Natural killer cell treated with Interleukin-12 subunit alpha and Interleukin-12 subunit beta and Interleukin-15 and Interleukin-18, amount 100 ng/mL, for 72 hours (primary cell): ENCODE measurements at places on chromosomes 16 and 17.

DNA sequence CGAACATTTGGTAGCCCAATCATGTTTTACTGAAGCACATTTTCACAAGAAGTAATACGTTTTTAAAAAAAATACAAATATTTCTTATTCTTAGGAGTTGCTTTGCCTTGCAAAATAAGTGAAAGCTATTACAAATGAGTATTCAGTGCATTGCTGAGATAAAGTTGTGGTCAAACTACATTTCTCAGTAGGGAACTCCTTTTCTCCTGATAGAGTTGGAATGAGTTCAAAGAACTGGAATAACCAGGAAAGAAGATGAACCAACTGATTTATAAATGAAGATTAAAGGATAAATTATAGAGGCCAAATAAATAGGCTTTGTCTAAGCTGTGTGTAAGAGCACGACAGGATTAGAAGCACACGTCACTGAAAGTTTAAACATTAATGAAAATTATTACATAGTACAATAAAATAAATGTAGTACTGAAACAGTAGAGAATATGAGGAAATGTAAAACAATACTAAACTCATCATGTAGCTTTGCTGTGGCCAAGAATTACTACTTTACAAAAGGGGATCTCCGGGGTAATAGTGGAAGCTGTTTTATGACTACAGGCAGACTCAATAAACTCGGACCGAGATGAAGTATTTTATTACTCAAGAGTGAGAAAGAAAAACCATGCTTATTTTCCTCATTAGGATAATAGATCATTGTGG, 73.6 kb downstream of the KCNJ2 start:
- DNase-seq: no peak

GRCh38 chr17:81253358-81254131, 14.4 kb downstream of the NDUFAF8 start:
- no peak for DNase-seq

DNA sequence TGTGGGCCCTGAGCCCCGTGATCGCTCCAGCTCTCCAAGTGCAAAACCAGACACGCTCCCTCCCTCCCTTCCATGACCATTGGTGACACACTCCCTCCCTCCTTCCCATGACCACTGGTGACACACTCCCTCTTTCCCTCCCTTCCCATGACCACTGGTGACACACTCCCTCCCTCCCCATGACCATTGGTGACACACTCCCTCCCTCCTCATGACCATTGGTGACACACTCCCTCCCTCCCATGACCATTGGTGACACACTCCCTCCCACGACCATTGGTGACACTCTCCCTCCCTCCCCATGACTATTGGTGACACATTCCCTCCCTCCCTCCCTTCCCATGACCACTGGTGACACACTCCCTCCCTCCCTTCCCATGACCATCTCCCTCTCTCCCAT, 56.3 kb downstream of the LMF1 start:
- no peak for DNase-seq

DNA sequence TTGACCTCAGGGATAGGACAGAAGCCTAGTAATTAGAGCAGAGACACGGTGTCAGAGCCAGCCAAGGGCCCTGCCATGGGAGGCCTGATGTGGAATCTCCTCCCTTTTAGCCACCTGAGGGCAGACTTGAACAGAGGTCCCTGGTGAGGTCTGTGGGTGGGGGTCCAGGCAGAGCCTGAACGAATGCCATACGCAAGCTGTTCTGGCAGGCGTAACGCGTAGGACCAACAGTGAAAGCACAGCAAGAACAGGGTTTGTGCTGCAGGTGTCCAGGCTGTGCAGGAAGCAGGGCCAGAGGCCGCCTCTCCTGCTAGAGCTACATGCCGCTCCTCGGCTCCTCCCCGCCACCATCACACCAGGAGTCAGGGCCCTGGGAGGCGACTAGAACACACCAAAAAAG, 81.9 kb upstream of the TBX2 start:
- no peak for DNase-seq

DNA sequence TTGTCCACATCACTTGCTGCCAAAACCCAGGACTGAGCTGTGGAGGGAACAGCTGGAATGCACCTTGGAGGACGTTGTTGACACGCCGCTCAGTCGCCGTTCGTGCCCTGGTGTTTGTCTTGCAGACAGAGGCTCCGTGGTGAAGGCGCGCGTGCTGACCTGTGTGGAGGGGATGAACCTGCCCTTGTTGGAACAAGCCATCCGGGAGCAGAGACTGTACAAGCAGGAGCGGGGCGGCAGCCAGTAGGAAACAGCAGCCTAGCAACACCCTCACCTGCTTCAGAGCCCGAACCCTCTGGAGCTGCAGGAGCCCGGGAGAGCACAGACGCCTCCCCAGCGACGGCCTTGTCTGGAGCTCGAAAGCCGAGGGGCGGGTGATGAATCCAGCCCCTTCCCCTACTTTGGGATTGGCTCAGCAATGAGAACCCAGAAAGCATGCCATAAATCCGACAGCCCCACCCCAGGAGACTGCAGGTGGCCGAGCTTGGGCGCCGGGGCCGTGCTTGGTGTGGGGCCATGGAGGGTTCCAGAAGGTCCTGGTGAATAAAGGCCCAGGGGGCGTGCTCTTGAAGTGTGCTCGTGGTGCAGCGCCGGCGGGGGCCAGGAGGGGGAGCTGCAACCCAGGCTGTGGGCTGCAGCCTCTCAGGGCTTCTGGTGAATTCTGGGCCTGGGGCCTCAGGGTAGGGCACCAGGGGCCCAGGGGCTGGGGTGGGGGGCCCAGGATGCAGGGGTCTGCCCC, 470 bp upstream of the CDK3 start:
- peak; percentile 73 for DNase-seq

DNA sequence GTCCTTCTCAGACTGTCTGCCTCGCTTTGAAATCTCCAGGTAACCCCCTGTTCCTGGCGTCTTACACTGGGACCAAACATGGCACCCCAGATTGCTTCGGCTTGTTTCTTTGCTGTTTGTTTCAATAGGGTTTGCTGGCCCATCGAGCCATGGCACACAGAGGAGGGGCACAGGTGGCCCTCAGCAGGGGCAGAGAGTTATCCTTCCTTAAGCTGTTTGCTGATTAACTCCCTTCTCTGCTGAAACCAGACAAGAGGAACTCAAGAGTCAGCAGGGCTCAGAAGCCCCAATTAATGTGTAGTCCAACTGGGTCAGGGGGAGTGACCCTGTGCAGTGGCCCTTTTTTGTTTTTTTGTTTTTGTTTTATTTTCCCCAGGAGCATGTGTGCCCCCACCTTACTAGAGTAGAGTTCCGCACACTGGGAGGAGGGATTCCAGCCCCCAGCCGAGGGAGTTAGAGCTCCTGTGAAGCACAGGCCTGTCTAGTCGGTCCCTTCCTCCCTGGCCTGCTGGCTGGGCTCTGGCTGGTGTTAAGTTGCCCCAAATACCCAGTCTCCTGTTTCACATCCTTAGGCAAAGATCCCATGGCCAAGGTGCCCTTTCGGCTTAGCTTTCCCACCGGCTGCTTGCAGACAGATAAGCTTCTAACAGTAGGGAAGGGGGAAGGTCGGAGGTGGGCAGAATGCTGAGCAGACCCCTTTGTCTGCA, 39.3 kb downstream of the YPEL2 start:
- DNase-seq: no peak

- DNase-seq: no peak
Observed at GRCh38 chr16:84254062-84254461, 14.2 kb upstream of the KCNG4 start.

DNA sequence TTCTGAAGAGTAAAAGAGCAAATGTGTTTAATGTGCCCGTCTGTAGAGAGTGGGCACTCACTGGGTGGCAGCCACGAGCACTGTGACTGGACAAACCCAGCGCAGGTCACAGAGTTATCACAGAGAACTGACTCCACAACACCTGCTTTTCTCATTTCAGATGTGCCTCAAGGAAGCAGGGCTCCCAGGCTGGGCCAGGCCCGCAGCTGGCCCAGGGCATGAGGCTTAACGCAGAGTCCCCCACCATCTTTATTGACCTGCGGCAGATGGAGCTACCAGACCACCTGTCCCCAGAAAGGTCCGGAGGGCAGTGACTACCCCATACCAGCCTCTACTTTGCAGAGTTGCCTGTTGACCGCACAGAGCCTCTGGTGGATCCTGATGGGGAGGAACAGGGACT, 11.9 kb downstream of the DNAAF8 start:
- no peak for DNase-seq

DNA sequence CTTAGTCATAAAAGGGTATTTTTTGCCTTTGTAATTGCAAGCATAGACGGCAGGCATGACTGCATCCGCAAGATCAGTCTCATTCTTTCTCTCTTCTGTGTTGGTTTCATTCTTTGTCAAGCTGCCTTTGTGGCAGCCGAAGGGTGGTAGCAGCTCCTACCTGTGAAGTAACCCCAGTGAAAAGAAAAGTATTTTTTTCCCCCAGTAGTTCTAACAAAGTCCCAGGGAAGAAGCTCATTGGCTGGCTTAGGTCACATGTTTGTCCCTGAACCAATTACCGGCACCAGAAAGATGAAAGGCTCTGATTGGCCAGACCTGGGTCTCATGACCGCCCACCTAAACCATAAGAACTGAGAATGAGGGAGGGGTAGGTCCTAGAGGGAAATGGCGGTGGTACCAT, 110.7 kb downstream of the RAP1GAP2 start:
- DNase-seq: peak; percentile 85

- DNase-seq: no peak
Observed at GRCh38 chr16:17382949-17383863, 87.6 kb downstream of the XYLT1 start.
